Activated CD4-positive, alpha-beta T cell treated with anti-CD3 and anti-CD28 coated beads for 1 hour (primary cell): ENCODE measurements at places on chromosomes 16 and 17.

- DNase-seq: no peak
Measured at GRCh38 chr17:76562734-76563148, 22.9 kb downstream of the PRCD start.

DNA sequence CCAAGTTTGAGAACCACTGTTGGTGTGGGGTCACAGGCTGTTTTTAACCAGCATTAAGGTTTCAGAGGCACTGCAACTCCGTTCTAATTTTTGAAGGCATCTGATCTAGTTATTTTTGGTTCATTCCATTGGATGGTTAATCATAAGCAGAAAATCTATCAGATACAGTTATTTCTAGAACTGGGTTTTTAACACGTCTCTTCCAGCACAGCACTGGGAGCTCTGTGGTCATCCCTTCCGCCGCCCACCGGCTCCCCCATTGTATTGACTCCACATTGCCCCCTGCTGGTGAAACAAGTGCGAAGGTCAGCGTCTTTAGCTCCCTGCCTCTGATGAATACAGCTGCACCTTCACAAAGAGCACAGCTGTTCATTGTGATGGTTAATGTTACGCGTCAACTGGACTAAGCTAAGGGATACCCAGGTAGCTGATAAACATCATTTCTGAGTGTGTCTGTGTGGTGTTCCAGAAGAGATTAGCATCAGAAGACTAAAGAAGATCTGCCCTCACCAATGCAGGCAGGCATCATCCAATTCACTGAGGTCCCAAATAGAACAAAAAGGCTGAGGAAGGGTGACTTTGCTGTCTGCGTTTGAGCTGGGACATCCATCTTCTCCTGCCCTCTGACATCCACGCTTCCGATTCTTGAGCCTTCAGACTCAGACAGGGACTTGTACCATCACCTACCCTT is 8.5 kb downstream of the CCL18 start:
- DNase-seq: no peak

DNA sequence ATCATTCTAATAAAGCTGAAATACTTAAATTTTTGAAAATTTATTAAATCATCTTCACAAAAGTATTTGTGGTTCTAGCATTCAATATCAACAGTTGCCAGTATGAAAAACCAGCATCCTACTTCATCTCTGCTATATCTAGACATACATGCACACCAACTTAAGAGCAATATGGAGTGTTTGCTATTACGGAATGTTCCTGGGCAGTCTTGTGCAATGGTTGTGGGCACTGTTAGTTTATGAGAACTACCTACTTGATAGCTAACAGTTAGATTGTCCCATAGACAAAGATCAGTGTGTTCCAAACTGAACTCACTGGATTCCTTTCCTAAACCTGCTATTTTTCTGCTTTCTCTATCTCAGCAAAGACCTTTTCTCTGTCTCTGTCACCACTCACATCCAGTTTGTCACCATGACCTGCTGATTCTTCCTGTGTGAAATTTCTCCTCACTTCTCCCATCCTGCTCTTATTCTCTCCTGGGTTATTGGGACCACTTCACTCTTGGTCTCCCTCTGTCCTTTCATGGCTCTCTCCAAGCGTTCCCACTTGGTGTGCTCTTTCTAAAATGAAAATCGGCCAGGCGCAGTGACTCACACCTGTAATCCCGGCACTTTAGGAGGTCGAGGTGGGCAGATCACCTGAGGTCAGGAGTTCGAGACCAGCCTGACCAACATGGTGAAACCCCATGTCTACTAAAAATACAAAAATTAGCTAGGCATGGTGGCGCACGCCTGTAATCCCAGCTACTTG is 27.7 kb downstream of the CNTROB start:
- DNase-seq: no peak

- no peak for DNase-seq
Measured at GRCh38 chr16:57372372-57373116, at the start of gene CX3CL1. Gene CX3CL1 (plus strand): TSS chr16:57372490. CDS start chr16:57372569, 79 bp downstream.

GRCh38 chr16:20359997-20360396 is 7.5 kb upstream of the UMOD start:
- no peak for DNase-seq

DNA sequence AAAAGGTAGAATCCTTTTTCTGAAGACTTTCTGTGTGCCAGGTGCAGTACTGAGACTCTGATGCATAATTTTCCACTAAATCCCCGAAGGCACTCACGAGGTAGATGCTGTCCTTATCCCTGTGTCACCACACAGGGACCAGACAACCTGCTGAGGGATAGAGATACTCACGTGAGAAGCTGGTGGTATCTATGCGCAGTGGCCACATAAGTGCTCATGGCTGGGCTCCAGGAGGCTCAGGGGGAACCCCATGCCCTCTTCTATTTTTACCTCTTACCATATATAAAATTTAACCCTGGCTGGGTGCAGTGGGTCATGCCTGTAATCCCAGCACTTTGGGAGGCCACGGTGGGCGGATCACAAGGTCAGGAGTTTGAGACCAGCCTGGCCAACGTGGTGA is 38.3 kb downstream of the NT5M start:
- DNase-seq: no peak

- DNase-seq: no peak
Measured at GRCh38 chr16:89658221-89658879, 714 bp downstream of the SPATA33 start.

- DNase-seq: no peak
Measured at GRCh38 chr17:49845321-49845720, 2.5 kb downstream of the TAC4 start.

- no peak for DNase-seq
Measured at GRCh38 chr16:11734025-11734652, 8.5 kb downstream of the TXNDC11 start.

DNA sequence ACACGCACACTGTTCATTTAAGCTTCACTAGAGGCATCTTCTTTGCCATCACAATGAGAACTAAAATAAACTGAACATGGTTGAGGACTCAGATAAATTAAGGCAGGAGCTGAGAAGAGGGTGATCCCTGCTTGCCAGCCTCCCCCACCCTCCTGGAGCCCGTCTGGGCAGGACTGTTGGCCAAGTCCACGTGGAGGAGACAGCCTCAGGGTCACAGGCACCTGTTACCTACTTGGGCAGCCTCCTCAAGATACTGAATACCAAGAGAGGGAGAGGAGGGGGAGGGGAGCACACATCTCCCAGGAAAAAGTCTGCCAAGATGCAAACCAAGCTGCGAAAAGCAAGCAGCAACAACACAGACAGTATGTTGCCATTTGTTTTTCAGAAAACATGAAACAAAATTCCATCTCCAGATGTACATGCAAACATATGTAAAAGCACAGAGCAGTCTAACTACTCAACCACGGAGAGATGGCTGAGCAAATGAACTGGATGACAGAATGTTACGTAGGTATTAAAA is 67.4 kb downstream of the SLC39A11 start:
- DNase-seq: no peak

DNA sequence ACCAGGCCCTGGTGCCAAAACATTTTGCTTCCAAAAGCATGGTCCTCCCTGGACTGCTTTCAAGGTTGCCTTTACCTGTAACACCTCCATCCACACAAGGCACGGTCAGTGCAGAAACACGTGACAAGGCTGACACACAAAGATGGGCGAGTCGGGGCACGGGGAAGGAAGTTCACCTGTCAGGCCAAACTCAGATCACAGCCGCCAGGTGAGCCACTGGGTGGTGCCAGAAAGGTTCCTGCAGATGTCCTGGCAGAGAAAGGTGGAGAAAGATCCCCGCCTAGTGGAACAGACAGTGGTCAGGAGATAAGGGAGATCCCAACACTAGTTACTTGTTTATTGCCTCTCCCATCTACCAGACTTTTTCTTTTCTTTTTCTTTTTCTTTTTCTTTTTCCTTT is 155.3 kb downstream of the AIPL1 start:
- no peak for DNase-seq

GRCh38 chr16:53743149-53743566 is 39.2 kb downstream of the FTO start:
- no peak for DNase-seq

DNA sequence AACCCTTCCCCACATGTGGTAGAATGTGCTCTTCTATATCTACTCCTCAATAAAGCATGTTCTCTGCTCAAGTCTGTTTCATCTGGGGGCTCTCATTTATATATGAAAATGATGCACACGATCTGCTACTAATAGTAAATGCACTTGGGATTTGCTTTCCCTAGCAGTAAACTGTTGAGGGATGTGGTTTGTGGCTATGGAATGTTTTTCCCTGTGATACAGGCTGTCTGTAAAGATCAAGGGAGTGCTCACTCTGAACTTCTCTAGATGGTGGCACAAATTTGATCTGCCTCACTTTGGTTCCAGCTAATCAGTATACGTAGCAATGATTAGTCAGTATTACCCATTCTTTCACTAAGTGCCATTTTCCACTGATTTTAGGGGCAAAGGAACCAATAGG is 18.8 kb downstream of the TAC4 start:
- DNase-seq: no peak

DNA sequence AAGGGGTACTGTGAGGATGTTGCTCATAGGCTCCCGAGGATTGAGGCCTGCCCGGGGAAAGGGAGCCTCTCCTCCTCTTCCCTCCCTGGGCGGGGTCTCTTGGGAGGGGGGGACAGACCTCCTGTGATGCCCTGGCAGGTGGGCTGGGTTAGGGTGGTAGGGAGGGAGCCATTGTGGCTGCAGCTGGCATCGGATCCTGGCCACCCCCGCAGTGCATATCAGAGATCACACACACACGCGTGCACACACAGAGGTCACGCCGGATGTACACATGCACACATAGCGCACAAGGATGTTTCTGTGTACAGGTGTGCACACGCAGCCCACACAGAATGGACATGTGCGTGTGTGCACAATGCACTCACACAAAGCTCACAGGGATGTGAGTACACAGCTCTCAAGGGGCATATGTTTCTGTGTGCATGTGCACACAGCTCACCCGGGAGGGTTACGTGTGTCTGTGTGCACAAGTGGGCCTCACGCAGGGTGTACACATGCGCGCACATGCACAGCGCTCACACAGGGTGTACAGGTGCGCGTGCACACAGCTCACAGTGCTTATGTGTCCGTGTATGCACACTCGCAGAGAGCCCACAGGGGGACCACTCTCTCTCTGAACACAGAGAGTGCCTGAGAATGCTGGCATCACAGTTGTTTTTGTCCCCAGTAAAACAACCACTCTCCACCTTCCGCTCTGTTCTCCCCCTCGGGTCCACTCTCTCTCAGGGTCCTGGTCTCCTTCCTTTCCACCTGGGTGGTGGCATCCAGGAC is 2.4 kb downstream of the GJD3 start:
- no peak for DNase-seq

- no peak for DNase-seq
Measured at GRCh38 chr17:74546586-74546985, 671 bp upstream of the CD300C start.

- DNase-seq: no peak
Measured at GRCh38 chr16:66443269-66443652, 16.2 kb downstream of the BEAN1 start.

GRCh38 chr17:55210292-55210691 is 54.5 kb upstream of the HLF start:
- DNase-seq: no peak

- no peak for DNase-seq
Measured at GRCh38 chr17:17114592-17115225, 72.5 kb downstream of the MPRIP start.

- no peak for DNase-seq
Measured at GRCh38 chr16:85502357-85502756, 110.8 kb upstream of the GSE1 start.

- DNase-seq: no peak
Measured at GRCh38 chr16:60816461-60816860, 1219.8 kb downstream of the CDH8 start.

- DNase-seq: no peak
Measured at GRCh38 chr16:31224092-31224955, 7.4 kb upstream of the PYDC1 start.

GRCh38 chr17:14923981-14924380 is 341.1 kb downstream of the PMP22 start:
- DNase-seq: no peak

DNA sequence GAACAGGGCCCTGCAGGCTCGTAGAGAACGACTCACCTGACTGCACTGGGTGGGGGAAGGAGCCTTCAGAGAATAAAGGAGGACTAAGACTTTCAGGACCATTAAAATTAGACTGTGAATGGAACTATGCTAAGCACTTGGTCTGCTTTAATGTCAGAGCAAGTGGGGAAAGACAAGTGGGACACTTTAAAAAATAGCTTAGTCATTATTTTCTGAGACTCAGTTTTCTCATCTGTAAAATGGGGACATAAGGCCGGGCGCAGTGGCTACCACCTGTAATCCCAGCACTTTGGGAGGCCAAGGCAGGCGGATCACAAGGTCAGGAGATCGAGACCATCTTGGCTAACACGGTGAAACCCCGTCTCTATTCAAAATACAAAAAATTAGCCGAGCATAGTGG is 19.3 kb upstream of the BCO1 start:
- no peak for DNase-seq

DNA sequence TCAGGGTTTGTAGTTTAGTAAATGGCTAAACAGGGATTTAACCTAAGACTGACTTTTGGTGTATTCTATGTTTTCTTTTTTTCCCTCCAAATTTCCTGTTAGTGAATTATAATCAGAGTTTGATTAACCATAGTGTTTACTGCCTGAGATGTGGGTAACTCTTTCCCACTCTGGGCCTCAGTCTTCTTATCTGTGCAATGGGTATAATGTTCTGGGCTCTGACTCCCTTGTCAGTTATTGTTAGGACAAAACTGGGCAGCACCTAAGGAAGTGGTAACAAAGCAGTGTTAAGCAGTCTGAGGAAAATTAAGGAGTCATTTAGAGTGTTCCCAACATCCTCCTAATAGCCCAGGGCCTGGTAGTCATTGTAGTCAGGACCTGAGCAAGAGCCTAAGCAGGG is 206.4 kb upstream of the N4BP1 start:
- no peak for DNase-seq

GRCh38 chr16:56547949-56548567 is 16.8 kb upstream of the MT4 start:
- DNase-seq: no peak
